ENCODE measurements at places on chromosomes 1 and 21.

DNA sequence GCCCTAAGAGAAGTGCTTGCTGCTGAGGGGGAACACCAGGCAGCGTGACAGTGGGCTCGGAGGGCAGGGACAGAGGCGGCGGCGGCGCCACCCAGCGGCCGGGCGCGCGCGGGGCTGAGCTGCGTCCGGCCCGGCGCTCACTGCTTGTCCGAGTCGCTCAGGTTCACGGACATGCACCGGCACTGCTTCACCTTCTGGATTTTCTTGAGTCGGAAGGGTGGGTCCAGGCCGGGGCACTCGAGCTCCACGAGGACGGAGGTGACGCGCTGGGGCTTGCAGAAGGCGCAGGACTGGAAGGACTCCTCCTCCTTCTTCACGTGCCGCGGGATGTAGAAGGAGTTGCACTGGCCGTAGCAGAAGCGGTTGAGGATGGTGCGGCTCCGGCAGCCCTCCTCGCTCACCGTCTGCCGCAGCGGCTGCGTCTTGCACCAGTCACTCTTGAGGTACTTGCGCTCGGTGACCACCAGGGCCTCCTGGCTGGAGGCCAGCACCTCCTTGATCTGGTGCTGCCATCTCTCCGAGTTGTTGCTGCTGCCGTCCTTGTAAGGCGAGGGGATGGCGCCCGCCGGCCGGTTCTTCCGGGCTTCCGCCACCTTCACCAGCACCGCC lies 119.0 kb downstream of the GREM2 start:
- DNase-seq = no peak

GRCh38 chr1:193185901-193186731 lies at the start of gene B3GALT2:
Gene B3GALT2, minus strand, starts transcription at chr1:193186613. Its CDS starts 5,051 bp downstream, at chr1:193181562.
- no peak for DNase-seq

GRCh38 chr1:10671090-10671489 lies 125.4 kb downstream of the CASZ1 start:
- DNase-seq = no peak

DNA sequence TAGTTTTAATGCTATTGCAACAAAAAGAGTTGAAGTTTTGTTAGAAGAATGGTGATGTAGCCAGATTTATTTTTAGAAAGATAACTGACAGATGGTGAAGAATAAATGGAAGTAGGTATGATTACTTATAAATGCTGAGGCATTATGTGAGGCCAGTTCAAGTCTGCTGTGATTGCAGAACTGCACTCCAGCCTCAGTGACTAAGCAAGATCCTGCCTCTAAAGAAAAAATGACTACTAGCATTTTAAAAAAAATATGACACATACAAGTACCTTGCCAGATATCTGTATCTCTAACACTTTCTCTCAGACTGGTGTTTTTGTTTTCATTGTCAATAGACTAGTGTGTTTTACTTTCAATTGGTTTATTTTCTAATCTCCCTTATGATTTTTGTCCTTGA lies 1242.4 kb upstream of the ADGRL4 start:
- DNase-seq = no peak

GRCh38 chr1:30008998-30009657 lies 714.3 kb downstream of the MATN1 start:
- DNase-seq = no peak

GRCh38 chr1:15299179-15299578 lies 52.2 kb downstream of the FHAD1 start:
- DNase-seq = no peak

- no peak for DNase-seq
Measured at GRCh38 chr21:42346866-42347600, 3.8 kb downstream of the TFF2 start.

GRCh38 chr1:27592931-27593677 lies 10.8 kb downstream of the AHDC1 start:
- DNase-seq = no peak

GRCh38 chr1:174766727-174767126 lies 233.0 kb upstream of the CACYBP start:
- DNase-seq = no peak

- DNase-seq = no peak
Measured at GRCh38 chr1:115697619-115698018, 55.8 kb downstream of the VANGL1 start.

GRCh38 chr21:31520561-31521098 lies 138.9 kb upstream of the SOD1 start:
- DNase-seq = no peak

GRCh38 chr1:20496241-20496661 lies 10.2 kb upstream of the CAMK2N1 start:
- DNase-seq = no peak

DNA sequence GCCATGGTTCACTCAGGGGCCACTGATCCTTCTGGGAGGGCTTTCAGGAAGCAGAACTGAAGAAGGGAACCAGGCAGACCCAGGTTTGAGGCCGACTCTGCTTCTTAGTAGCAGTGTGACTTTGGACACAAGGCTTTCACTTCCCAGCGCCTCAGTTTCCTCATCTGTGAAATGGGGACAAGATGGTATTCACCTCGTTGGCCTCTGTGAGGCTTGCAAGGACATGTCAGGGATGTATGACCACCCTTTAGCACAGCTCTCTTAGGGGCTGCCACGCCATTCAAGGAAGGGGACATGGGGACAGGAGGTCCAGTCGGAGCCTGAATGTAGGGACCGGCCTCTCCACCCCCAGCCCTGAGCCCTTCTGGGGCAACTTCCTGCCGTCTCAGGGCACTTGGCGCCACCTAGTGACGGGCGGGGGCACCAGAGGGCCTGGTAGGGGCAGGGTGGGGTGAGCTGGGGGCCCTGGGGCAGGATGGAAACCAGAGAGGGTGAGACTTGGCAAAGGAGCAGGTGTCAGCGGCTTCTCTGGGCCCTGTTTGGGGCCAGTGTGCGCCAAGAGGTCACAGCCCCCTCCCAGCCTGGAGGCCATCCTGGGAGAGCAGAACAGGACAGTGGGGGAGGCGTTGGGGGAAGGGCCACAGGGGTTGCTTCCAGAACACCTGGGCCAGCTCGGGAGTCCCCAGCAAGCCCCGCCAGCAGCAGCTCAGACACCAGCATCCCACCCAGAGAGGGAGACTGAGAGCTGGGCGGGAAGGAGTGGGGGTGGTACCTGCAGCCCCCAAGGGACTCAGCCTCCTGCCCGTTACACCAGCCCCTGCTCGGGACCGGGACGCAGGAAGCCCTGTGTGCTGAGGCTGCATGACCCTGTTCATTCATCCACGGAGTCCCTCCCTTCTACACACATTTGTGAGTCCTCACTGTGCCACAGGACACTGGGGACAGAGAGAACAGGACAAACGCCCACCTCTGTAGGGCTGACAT lies 102.5 kb upstream of the TARDBP start:
- no peak for DNase-seq

- no peak for DNase-seq
Measured at GRCh38 chr1:173347282-173347818, 129.8 kb upstream of the PRDX6 start.

DNA sequence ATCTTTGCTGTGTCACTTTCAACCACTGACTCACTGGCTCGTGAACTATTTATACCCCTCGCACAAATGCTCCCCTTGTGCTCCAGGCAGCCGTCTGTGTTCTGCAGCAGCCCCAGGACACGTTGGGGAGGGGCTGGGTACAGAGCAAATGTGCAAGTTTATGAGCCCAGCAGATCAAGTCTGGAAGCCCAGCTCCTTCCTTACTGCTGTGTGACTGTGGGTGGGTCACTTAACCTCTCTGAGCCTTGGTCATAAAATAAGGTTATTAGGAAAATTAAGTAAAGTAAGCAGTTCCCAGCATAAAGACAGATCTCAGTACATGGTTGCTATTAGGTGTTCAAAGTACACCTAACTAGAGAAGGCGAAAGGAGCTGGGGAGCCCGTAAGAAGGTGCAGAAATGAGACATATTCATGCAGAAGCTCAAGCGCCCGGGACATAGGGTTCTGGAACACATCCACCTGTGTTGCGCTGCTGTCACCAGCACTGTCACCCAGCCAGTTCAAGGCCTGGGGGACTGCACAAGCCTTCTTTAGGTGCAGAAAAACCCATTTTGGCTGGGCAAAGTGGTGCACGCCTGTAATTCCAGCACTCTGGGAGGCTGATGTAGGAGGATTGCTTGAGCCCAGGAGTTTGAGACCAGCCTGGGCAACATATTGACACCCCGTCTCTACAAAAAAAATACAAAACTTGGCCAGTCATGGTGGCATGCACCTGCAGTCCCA lies 13.8 kb downstream of the EFHD2 start:
- DNase-seq = no peak

- no peak for DNase-seq
Measured at GRCh38 chr1:211309617-211310016, 17.0 kb upstream of the TRAF5 start.

DNA sequence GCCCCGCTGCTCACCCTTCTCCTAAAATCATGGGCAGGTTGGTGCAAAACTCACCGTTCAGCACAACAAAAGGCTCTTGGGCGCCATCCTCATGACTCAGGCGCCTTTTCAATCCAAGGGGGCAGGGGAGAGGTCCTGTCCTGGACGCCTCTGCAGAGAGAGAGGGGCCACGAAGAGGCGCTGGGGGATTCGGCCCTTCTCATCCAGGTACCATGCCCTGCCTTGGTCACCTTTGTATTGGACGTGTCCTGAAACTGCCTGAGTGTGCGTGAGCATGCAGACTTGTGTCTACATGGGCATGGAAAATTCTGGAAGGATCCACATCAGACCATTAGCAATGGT lies 53.5 kb downstream of the SLC37A1 start:
- DNase-seq = no peak

- no peak for DNase-seq
Measured at GRCh38 chr1:115546846-115547245, 94.9 kb upstream of the VANGL1 start.

- DNase-seq = no peak
Measured at GRCh38 chr1:172137703-172138454, 282.6 kb upstream of the C1orf105 start.

GRCh38 chr1:74333244-74333643 lies 98.1 kb downstream of the TNNI3K start:
- DNase-seq = no peak

DNA sequence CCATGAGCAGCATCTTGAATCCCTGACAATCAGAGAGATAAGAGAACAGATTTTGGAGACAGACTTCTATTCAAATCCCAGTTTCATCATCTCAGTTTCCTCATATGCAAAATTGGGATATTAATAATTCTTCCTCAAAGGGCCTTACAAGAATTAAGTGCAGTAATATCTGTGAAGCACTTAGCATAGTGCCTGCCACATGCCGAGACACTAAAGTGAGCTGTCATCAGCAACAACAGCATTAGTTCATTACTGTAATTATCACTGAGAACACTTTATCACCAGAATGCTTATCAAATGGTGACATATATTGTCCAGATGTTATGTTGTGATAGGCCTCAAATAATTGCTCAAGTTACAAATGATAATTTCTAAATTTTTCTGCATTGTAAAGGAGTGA lies 922 bp upstream of the FCRLB start:
- DNase-seq = no peak

DNA sequence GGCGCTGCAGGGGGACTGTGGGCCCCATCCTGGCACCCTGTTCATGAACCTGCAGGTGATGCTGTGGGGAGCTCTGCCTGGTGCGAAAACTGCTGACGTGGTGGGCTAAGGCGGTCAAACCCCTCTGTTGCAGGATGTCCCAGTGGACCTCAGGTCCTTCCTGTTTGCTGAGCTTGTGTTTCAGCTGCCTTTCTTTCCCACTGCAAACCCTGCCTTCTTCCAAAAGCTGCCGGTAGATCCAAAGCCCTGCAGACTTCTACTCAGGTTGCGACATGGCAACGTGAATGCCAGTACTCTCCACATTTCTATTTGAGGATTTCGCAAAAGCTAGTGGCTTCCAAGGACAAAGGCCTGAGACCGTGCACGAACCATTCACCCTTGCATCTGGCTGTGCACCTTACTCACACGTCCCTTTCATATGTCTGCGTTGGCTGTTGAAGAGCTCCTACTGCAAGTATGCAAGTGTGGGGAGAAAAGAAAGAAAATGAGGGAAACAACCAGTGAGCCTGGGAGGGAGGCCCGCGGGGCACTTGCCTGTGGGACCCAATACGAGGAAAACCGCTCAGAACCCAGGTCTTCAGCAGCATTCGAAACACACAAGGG lies 6.2 kb upstream of the RRP1 start:
- DNase-seq = peak; percentile 19

DNA sequence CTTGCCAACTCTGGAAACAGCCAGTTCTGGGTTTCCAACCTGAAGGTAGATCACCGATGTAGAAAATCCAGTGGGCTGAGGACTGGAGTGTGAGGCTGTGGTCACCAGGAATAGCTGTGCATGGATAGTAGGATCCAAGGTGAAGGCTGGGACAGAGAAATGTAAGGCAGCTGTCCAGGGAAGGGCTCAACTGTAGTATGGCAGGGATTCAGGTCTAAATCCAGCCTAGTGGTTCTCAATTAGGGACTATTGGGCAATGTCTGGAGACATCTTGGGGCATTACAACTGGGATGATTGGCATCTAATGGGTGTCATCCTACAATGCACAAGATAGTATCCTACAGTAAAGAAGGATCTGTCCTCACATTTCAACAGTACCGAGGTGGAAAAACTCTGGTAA lies 67.7 kb upstream of the RUNX1 start:
- no peak for DNase-seq

DNA sequence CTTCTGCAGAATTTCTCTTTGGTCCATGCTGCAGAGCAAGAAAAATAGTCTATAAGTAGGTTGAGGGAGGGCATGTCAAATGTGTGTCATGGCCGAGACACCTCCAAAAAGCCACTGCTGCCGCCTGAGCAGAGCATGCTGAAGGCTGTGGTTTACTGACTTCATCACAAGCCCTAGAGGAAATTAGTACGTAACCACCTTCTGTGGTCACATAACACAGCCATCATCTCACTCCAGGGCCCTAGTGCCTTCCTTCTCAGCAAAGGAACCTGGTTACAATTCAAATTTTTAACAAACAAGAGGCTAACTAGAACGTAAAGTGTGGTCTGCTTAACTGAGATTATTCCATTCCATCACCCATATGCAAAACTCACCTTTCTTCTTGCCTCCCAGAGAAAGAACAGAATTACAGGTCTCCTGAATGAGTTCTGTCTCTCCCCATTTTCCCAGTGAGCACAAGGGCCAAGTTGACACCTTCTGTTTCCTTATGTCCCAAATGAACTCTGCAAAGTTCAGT lies at the start of gene PTPN22:
Gene PTPN22, minus strand, starts transcription at position 116 of the 517 bp plus-strand sequence.
- peak; percentile 37 for DNase-seq

GRCh38 chr1:214604523-214604922 lies 1.5 kb downstream of the CENPF start:
- DNase-seq = no peak

Measured in right cardiac atrium (tissue), 5 donors.